ENCODE measurements at places on chromosomes 12 and 14. TPM values are rescaled to one million over a fixed set of nuclear protein-coding genes. Genes with fewer than 3 reads are reported as not detected.

DNA sequence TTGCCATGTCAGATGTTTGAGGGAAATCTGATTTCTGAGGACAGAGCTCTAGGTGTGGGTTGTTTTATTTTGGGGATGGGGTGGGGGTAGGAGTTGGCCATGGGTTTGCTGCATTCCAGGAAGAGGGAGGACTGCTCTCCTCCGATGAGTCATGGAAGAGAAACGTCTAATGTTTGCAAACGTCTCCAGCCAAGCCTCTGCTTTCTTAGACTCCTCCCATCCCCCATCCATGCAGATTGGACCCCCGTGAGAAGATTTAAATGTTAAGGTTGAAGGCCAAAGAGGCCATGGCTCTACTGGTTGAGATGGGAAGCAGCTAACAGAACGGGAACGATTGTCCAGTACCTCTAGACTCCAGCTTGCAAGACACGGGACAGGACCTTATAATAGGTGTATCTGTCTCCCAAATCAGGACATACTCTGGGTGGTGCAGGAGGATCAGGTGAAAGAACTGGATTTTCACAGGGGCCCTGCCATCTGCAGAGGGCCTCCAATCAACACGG, 11.4 kb upstream of the ATP2A2 start:
- no peak for DNase-seq

GRCh38 chr14:102264355-102264754, 40.6 kb downstream of the MOK start:
- DNase-seq = no peak

GRCh38 chr12:12209043-12209442, 57.8 kb downstream of the LRP6 start:
- no peak for DNase-seq

DNA sequence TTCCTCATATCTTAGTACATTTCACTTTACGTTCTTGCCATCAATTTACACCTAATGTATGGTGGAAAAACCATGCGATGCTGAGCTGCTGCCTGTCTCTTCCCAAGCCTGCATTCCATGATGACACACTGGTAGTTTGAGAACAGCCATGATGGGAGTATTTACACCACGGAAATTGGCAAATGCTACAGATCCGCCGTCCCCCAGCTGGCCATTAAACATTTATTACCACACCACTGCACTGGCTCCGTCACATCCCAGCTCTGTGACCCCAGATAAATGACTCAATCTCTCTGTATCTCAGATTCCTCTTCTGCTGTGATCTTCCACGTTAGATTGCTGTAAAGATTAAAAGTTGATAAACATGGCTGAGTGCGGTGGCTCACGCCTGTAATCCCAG, 13.9 kb downstream of the ESRRB start:
- no peak for DNase-seq

KRT74 gene
- not detected for total RNA-seq

DNA sequence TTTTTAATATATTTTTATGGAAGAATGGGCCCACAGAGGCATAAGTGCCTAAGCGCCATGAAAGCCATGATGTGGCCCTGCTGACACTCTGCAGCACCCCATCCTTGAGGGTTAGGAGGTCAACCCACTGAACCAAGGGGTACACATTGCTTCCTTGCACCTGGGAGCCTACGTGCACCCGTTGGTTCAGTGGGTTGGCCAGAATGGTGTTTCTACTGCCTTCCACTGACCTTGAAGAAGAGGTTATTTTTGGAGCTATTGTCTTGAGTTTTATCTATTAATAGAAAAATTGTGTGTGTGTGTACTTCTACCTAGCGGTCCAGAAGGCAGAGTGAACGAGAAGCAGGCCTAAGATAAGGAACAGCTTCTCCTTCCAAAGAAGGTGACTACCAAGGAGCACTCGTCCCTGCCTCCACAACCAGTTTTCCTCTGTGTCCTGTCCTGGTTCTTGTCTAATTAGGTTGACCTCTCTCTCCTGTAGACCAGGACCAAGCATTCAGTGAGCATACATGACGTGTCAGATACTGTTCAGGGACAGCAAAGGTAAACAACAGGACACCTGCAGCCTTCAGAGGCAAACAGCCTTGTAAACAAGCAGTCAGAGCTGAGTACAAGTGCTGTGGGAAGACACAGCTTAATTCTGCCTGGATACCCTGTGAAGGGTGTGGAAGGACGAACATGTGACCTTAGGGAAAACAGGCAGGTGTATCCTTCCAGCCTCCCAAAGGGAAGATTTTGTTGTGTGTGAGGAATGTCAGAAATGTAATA, 30.4 kb upstream of the PLEK2 start:
- DNase-seq = no peak

A2ML1 gene
- total RNA-seq = not detected

- no peak for DNase-seq
Measured at GRCh38 chr12:47020211-47020821, 59.1 kb upstream of the PCED1B start.

DNA sequence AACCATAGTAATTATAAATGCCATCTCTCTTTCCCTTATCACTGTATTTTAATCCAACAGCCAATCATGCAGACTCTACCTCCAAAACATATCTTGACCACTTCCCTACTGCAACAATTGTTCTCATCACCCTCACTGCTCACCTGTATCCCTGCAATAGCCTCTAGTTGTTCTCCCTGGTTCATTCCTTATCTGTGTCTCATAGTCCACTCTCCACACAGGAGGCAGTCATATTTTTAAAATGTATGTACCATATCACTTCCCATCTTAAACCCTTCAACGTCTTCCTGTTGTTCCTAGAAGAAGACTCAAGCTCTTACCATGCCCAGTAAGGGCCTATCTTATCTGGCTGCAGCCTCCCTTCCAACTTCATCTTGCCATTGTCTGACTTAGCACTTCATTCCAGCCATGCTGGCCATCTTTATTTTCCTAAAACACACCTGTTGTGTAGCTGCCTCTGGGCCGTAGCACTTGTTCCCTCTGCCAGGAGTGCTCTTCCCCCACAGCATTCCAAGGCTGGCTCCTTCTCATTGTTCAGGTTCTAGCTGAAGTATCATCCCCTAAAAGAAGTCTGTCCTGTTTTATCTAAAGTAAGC, 27.8 kb upstream of the BHLHE41 start:
- no peak for DNase-seq
